ENCODE measurements at places on chromosomes 6 and 20.

DNA sequence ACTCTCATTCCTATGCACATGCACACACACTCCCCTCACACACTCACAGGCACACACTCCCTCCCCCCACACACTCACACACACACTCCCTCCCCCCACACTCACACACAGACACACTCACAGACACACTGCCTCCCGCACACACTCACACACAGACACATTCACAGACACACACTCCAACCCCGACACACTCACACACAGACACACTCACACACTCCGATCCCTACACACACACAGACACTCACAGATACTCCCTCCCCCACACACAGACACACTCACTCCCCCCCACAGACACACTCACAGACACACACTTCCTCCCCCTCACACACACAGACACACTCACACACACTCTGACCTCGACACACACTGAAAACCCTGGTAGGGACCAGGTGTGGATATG is 176.2 kb downstream of the TFAP2C start:
- DNase-seq: no peak

DNA sequence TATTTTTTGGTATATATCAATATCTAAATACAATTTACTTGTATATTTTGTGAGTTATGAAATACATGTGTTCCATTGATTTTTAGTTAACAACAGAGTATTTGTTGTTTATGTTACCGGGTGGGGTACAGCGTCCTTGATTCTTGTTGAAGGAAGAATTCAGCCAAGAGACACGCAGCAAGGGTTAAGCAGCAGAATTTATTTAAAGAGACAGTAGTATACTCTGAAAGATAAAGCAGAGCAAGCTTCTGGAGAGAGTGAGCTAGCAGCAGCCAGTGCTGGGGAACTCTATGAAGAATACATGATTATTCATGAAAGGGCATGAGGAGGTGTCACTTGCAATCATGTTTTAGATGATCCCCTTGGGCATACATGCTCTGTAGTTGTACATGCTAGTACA is 76.1 kb downstream of the FAM135A start:
- no peak for DNase-seq

DNA sequence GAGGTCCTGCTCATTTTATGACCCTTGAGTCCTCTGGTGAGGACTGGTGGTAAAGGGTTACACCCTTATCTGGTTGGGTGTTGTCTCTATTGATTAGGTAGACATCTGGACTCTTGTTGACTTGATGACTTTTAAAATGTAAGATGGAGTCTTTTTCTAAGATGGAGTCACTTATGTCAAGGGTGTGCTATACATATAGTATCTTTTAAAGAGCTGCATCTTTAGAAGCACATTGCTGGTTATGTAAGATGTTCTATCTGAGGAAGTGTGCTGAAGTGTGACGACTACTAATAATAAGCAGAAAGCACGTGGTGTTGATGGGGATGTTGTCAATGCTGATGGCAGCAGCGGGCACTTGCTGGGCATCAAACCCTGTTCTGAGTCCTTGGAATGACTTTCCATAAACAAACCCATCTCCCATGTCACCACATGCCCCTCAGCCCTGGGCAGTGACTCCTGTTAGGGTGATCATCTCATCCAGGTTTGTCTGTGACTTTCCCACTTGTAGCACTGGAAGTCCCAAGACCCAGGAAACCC is 229.6 kb downstream of the EYA2 start:
- no peak for DNase-seq

- DNase-seq: no peak
Measured at GRCh38 chr20:35657271-35657670, 7.4 kb downstream of the CPNE1 start.

DNA sequence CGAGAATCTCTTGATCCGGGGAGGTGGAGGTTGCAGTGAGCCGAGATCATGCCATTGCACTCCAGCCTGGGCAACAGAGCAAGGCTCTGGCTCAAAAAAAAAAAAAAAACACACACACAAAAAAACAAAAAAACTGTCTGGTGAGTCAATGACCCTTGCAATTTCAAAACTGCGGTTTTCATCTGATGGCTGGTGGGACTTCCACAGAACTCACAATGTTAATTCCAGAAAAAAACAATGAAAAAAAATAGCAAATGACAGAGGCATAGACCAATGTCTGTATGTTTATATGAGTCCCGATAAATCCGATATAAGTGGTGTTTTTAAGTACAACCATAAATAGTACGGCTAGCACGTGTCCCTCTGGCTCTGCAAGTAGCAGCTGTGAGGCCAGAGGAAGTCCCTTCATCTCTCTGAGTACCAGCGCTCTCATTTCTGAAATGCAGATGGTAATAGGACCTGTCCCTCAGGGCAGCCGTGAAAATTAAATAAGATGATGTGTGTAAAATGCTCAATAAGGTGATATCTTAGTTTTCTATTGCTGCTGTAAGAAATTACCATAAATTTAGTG is 21.9 kb upstream of the PTPN1 start:
- DNase-seq: no peak

GRCh38 chr6:168133168-168133561 is 54.2 kb upstream of the FRMD1 start:
- peak; percentile 29 for DNase-seq

GRCh38 chr6:39695447-39695846 is 29.8 kb downstream of the KIF6 start:
- no peak for DNase-seq

All from hypothalamus (tissue), 51 donors.